ENCODE measurements at places on chromosomes 1 and 21.

- no peak for DNase-seq
Observed at GRCh38 chr1:29983321-29983720, 740.1 kb downstream of the MATN1 start.

DNA sequence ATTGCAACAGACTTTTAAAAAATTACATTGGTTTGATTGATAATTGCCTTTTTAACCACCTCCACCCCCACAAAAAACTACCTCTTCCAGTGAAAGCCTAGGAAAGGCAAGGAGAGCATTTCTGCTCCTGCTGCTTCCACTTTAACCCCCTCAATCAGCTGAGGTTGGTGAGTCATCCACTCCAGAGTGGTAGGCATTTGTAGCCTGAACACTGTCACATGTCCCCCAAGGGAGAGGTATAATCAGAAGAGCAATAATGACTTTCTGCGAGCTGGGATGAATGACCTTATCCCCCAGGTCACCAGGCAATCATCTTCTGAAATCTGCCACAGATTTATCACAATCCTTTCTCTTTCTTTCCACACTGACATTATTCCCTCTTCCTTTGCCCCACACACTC is 126.6 kb upstream of the CAMK1G start:
- DNase-seq: no peak

GRCh38 chr1:22709227-22709626 is 1.4 kb upstream of the EPHB2 start:
- no peak for DNase-seq

- DNase-seq: no peak
Observed at GRCh38 chr1:58308206-58308605, 238.3 kb downstream of the OMA1 start.

DNA sequence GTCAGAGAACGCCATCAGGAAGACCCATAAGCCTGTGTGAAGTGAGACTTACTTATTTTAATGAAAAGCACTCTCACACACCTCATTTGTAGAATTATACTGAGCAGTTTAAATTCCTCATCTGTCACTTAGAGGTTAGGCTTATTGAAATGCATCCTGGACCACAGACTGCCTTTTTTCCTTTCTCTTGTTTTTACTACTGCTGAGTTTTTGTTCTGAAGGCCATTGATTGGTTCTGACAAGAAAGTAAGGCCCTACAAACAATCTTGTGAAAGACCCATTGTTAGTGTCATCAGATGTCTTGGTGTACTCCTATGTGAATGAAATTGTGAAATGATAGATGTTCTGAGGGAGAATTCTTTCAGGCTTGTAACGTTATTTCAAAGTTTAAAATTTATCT is 1343.3 kb upstream of the ADGRL2 start:
- DNase-seq: no peak

GRCh38 chr1:19357299-19357986 is 45.3 kb downstream of the SLC66A1 start:
- DNase-seq: no peak

GRCh38 chr1:9900142-9901043 is 9.7 kb downstream of the CTNNBIP1 start:
- peak; percentile 54 for DNase-seq

DNA sequence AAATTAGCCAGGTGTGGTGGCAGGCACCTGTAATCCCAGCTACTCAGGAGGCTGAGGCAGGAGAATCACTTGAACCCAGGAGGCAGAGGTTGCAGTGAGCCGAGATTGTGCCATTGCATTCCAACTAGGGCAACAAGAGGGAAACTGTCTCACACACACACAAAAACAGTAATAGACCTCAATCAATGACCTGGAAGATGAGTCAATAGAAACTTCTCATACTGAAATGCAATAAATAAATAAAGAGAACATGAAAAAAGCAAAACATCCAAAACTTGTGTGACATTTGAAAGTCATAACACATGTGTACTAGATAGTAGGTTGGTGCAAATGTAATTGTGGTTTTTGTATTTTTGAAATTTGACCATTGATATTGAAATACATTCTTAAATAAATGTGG is 1338.5 kb downstream of the AMY1C start:
- DNase-seq: no peak

GRCh38 chr1:6820899-6821298 is 35.6 kb downstream of the CAMTA1 start:
- no peak for DNase-seq

DNA sequence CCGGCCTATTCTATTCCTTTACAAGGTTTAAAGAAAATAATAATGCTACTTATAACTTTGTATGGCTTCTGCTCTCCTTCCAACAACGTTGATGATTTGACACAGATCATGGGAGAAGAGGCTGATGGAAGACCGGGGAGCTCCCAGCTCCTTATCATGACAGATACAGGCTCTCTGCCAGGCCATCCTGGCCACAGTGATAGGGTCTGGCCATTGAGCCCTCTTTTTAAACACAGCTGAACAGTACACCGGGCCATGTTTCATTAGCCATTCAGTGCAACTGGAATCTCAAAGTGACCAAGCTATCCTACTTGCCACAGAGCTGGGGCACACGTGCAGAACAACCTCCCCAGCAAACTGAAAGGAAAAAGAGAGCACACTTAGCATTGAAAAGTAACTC is 34.9 kb downstream of the DNAJC11 start:
- DNase-seq: no peak

DNA sequence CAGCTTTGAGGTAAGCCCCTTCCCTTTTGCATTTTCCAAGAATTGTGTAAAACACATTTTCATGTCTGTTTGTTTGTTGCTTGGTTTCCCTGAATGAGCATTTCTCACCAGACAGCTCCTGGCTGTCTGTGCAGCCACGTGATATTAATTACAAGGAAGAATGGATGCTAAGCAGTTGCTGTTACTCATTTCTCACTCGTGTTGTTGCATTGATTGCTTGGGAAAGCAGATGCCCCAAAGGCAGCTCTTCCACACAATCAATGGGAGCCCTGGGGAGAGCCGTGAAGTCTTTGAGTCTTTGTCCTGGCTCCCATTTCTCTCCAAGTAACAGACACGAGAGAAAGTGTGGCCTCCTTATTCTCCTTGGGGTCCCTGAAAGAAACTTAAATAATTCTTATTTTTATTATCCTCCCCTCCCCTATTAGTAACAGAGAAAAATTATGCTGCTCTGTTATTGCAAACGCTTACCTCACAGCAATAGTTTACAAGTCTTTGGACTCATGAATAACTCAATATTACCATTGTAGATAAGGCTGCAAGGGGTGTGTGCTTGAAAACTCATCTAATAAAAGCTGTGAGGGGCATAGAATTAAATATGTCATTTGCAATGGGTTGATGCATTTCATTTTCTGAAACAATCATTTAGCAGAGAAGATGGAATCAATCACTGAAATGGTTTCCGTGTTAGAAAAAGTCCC is 127.7 kb upstream of the CAMK1G start:
- DNase-seq: no peak

- no peak for DNase-seq
Observed at GRCh38 chr1:63575340-63575826, 17.8 kb upstream of the PGM1 start.

GRCh38 chr1:53410100-53410541 is 49.1 kb upstream of the DMRTB1 start:
- peak; percentile 48 for DNase-seq

GRCh38 chr1:198564716-198565115 is 24.2 kb upstream of the ATP6V1G3 start:
- DNase-seq: no peak

GRCh38 chr1:167052389-167052788 is 37.8 kb downstream of the GPA33 start:
- no peak for DNase-seq

- DNase-seq: no peak
Observed at GRCh38 chr1:46288485-46289133, 14.8 kb downstream of the LRRC41 start.

- DNase-seq: no peak
Observed at GRCh38 chr1:24151175-24151533, 8.2 kb upstream of the IL22RA1 start.

- DNase-seq: no peak
Observed at GRCh38 chr1:61781151-61781550, 38.9 kb downstream of the PATJ start.

DNA sequence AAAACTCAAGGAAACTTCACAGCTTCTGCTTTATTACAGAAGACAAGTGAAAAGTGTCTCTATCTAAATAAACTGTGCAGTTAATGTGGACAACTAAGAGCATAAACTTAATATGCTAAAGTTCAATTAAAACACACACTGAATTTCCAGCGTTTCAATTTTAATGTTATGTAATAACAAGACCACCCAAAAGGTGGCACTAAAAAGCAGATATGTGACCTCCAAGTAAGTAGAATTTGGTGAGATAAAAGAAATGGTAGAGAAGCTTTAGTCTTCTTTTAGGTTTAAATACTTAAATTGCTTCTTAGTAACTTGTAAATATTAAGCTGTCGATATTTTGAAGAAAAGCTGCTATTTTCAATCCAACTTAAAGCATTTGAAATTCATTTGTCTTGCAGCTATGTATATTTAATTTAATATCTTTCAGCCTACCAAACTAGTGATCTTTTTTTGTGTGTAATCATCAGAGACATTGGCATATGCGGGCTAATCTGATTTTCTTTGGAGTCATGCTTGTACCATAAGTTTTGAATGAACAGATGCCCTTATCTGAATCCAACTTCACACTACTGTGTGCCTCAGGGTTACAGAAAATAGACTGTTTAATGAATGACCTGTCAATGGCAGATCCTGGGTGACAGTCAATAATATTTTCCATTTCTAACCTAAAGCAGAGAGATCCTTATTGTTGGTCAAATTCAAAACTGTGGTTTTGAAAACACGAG is 36.5 kb upstream of the ADAMTS1 start:
- no peak for DNase-seq

DNA sequence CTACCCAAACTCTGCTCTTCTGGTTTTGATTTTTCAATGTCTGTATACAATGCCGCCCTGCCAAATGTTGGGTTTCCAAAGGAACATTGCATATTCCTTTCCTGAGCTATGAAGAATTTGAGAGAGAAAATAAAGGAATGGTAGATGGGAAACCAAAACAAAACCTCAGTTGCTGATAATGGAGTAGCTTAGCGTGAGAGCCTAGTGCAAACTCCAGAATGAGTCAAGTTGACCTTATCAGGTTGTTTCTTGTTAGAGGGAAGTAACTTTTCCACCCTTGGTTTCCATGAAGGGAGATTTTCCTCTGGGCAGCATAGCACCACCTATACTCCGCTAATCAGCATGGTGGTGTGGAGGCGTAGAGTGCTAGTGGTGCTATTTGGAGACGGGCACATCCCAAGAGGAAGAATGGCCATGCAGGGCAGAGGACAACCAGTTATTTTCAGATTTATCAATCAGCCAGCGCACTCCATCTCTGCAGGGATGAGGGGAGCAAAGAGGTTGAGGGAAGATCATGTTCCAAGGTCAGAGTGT is 51.6 kb downstream of the BACH1 start:
- DNase-seq: no peak

DNA sequence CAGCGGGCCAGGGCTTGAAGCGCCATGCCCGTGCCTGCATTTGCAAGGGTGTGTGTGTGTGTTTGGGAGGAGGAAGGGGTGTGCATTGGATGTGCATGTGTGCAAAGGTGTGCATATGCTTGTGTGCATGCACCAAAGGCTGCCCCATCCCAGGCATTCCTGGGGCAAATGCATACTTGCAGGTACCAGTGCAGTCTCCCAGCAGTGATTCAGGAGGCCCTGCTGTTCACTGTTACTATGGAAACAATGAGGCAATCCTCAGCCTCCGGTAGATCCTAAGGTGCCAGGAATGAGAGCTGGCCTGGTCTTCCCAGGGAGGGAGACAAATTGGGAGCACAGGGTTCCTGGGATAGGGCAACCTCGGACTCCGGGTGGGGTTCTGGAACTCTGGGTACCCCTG is 7.5 kb upstream of the FNDC5 start:
- DNase-seq: no peak

DNA sequence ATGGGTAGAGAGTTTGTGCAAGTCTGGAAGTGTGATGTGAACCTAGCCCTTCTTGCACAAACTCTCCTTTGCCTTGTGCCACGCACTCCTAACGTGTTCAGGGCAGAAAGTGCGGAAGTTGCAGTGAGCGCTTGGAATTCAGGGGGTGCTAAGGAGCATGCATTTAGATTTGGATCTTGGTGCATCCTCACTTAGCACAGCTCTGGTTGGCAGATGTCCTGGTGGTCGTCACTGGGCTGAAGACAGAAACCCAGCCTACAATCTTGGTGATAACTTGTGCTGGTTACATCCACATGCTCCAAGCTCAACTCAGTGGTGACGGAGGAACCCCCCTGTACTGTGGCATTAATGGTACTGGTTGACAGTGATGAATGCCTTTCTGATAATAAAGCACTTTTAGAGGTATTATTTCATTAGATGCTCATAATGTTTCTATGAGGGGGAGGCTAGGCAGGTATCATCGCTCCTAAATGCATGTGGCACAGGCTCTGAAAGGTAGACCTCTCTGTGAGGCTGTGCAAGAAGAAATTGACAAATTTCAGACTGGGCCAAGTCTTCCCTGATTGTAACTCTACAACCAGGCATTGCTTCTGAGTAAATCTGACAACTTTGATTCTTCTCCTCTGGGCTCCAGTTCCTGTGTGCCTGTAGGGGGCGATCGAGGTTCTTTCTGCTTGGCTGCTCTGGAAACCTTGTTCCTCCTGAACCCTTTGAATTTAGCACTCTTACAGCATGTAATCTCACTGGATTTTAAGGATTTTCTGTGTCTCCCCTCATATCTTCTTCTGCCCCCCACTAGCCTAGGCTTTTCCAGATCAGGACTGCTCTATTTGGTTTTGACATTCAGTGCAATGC is 40.6 kb downstream of the MAPKAPK2 start:
- peak; percentile 56 for DNase-seq

GRCh38 chr1:89953929-89954328 is 41.0 kb upstream of the ZNF326 start:
- DNase-seq: no peak

DNA sequence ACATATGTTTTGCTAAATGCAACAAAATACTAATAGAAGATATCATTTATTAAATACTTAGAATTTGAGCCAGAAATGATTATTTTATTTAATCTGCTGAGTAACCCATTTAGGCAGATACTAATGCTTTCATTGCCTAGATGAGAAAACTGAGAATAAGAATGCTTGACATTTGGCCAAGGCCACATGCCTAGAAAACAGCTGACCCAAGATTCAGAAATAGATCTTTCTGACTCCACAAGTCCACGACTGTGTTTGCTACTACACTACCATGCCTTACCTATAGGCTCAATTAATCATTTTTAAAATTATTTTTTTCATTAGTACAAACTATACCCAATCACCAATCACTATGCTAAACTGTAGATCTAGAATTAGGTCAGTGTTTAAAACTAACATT is 129.7 kb downstream of the ATP1B1 start:
- DNase-seq: no peak
